Activated CD4-positive, alpha-beta T cell treated with anti-CD3 and anti-CD28 coated beads, Interleukin-10, Interleukin-2, amounts not matched to agents 100 ng/mL and 50 ng/mL, durations not matched to agents 16 hours and 8 hours (primary cell): ENCODE measurements at places on chromosomes 2 and 18.

DNA sequence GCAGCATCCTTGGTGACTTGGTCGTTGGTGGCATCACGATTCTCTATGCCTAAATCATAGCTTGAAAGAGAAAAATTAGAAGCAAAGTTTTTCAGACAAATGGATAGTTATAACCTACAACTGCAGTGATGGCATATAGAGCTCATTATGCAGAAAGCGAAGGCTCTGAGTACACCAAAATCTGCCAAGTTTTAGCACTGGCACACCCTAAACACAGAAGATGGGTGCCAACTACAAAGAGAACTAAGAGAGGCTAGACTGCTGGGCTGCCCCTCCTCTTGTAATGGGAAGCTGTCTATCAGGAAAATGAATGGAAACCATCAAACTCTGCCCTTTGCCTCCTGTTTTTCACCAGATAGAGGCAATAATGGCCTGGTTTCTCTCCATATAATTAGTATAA, 6.3 kb downstream of the IDH1 start:
- DNase-seq = no peak

- peak; percentile 14 for DNase-seq
Measured at GRCh38 chr2:152525277-152525838, 190.4 kb downstream of the FMNL2 start.

- peak; percentile 79 for DNase-seq
Measured at GRCh38 chr2:168210216-168210894, 37.0 kb downstream of the STK39 start.

DNA sequence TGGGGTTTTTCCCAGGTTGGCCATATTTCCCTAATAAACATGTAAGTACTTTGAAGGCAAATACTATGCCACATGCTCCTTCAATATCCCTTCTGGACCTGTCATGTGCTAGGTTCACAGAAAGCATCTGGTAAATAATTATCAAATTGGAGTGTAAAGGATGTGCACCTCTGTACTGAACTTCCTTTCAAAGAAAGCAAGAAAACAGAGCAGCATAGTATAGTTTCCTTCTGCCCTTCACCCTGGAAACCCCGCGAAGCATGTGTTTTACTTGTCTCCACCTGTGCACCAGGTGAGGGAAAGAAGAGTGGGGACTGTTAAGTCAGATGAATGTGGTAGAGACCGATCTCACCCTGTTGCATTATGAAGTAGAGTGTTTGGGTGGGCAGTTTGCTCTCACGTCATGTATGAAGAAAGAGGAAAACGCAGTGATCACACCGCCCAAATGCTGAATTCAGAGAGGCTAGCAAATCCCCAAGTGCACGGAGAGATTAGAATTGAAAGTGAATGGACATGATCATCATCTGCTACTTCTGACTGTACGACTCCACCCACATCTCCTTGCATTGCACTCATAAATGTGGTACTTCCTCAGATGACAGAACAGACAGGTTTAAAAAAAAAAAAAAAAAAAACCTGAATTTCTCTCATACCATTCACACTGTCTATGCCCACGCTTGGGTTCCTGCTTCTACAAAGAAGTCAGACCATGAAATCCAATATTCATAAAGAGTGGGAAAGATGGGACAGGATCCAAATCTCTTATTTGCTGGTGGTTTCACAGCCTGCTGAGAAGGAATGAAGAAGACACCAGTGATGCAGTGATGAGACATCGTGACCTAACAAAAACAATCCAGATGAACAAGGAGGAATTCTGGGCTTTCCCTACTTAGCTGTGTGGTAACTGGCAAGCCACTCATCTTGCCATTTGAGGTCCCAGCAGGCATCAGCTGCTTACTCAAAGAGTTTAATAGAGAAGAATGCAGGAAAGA, 448.6 kb downstream of the BCL11A start:
- DNase-seq = peak; percentile 1

DNA sequence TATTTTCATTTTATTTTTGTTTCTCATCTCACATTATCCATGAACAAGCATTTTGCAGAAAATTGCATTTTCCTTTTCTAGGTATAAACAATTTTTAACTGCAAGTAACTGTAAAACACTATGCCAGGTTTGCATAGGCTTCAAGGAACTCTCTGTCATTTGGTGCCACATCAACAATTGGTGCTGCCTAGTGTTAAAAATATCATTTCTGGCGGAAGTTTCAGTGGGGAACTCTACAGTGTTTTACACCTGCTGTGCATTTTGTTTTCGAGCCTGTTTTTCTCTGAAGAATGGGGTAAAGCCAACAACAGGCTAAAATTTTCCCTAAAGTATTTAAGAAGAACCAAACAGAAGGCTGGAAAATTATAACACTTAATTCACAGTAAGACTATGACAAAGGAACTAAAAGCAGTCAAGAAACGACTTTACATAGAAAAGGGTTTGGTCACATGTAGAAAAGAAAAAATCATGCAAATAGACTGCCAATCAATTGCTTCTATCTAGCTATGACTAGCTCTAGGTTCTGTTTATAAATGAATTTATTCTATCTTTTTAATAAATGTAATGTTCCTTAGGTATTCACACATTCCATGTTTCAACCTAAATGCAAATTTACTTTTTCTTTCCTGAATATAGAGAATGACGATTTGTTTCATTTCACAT, 21.4 kb upstream of the FRZB start:
- no peak for DNase-seq

GRCh38 chr2:108604196-108604595, 69.9 kb downstream of the LIMS1 start:
- DNase-seq = no peak

- no peak for DNase-seq
Measured at GRCh38 chr18:55078303-55078932, 119.2 kb upstream of the CCDC68 start.

- DNase-seq = no peak
Measured at GRCh38 chr2:171341394-171342066, 92.3 kb downstream of the METTL8 start.

DNA sequence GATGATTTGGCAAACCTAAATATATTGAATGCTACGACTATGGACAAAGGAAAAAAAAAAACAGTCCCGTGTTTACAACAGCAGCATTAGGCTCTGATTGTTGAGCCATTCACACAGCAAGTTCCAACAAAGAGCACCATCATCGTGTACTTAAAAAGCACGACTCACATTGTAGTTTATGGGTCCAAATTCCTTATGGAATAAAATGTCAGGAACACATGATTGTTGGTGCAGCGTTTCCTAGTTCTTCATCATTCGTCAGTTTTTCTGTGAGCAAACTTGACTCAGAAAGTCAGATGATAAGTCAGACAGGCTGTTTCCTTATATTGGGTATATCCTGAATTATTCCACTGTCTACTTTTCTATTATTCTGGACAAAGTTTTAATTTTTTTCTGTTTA, 10.0 kb upstream of the KIDINS220 start:
- DNase-seq = no peak

GRCh38 chr18:33573193-33573592, 4.8 kb upstream of the ASXL3 start:
- no peak for DNase-seq

DNA sequence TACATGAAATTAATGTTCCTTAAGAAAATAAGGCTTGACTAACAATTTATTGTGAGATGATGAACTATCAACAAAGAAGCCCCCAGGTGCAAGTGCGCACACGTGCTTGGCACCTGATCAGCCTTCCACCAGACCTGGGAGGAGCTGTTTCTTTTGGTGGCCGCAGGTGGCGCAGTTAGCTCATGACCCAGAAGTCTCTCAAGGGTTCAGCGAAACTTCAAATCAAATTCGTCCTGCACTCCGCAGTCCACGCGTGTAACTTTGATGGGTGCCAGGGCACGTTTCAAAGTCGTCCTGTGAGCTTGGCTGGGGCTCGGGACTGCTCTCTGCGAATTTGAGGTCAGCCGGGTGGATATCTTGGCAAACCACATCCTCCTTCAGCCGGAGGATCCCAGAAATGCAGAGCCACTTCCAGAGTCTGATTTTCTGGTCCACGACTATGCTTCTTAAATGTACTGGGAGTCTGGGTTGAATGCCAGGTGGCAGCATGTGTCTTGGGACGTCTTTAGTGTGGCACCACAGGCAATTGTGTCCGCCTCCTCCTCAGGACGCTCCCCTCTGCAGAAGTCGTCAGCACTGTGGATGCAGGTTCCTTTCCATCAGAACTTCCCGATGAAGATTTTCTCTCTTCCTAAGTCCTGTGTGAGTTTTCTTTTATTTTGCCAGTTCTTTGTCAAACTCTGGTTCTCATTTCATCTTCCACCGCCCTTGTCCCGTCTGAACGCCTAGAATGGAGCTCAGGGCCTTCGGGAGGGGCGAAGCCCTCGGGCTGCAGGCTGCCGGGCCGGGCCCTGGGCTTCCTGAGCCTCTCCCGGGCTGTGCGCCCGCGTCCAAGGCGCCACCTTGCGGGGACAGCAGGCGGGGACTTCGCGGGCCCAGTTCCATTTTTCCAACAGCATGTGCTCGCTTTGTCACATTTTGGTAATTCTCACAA, 61.3 kb upstream of the RAPGEF4 start:
- DNase-seq = peak; percentile 38

- DNase-seq = no peak
Measured at GRCh38 chr18:60038731-60039130, 138.9 kb downstream of the PMAIP1 start.

DNA sequence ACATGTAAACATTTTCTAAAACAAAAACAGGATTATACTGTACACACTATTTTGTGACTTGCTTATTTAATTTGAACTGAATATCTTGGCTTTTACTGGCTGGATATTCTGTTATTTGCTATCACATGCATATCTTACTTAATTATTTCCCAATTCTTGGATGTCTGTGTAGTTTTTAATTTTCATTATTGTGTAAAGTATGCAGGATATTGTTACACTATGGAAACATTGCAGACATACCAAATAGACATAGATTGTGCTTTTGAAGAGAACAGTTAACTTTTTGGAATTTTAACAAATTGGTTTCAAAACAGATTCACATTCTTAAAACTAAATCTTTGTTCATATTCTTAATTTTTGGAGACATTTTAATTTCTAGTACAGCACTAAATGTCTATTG, 2.1 kb downstream of the PHOSPHO2 start:
- no peak for DNase-seq

DNA sequence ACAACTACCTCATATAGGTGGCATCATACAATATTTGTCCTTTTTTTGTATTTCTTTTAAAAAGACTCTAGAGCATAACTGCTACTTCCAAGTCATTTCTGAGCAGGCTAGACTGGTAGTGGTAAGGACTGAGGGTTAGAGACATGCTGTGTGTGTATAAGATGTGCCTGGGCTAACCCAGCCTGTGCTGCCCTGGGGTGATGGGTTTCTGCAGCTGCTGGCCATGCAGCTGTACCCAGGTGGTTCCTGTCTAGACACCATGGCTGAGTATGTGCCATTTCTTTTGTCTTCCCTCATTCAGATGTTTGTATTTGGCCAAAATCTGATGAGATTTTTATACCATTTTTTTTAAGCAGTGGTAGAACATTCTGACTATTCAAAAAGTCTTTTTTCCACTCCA, 40.0 kb downstream of the MERTK start:
- no peak for DNase-seq

DNA sequence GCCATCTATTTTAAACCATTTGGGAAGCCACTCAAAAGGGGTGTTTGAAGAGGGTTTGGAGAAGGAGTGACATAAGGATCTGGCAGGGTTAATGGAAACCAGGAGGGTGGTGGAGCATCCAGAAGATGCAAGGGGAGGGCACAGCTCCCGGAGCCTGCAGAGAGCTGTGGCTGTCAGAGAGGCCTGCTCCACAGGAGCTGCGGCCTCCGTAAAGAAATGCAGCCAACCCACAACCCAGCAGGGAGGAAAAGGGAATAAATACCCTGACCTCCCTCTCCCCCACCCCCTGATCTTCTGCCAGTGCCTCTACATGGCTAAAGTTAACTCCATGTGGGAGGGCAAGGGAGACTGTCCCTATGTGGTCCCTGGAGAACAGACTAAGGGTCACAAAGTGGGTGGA, 567.1 kb upstream of the POU3F3 start:
- no peak for DNase-seq

DNA sequence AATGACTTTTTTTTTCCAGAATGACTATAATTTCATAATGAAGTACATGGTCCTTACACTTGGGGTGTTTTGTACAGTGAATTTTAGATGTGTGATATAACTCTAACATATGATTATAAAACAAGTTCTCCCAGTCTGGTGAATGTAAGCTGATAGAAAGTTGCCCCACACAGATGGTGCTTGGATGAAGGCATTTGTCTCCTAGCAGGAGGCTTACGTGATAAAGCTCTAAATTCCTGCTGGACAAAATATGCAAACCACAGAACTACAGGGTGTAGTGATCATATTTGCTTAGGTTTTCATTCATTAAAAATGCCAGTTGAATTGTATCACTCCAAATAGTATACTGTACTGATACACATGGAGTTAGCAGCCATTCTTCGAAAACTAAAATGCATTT, 85.5 kb downstream of the DSC3 start:
- no peak for DNase-seq

DNA sequence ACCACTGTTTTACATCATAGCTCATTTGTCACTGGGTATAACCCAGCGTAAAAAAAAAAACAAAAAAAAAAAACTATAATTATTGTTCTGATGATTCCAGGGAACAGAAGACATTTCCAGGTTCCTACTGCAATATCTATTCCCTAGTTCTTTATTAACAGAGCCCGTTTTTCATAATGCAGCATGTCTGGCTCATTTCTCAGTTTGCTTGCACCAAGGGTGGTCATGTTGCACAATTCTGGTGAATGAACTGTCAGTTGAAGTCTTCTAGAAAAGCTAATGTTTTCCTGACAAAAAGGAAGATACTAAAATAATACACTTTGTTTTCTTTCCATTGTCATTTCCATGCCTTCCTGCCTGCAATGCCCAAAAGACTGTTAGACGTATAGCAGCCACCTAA, 180.1 kb downstream of the RDH14 start:
- DNase-seq = no peak

GRCh38 chr18:47160256-47160655, 10.0 kb upstream of the HDHD2 start:
- no peak for DNase-seq

- DNase-seq = no peak
Measured at GRCh38 chr2:205496772-205497171, 185.5 kb upstream of the NRP2 start.

DNA sequence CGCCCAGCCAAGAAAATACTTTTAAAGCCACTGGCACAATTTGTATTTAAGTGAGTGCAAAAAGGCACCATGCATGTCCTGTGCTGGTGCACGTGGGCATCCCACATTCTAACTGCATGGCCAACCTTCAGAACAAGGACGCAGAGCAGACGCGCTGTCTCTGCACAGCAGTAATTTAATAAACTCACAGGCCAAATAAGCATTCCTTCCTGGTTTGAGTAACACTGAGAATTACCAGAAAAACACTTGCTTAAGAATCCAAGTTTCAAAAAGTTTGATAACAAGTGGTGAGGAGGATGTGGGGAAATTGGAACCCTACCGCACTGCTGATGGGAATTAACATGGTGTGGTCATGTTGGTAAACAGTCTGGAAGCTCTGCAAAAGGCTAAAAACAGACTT, 38.7 kb downstream of the RPL31 start:
- DNase-seq = no peak

GRCh38 chr2:105915005-105915558, 170.4 kb downstream of the NCK2 start:
- DNase-seq = no peak

- DNase-seq = no peak
Measured at GRCh38 chr2:11459816-11460215, 6.1 kb downstream of the E2F6 start.

- no peak for DNase-seq
Measured at GRCh38 chr2:108541451-108541850, 7.2 kb downstream of the LIMS1 start.

GRCh38 chr2:128406736-128407554, 88.3 kb upstream of the HS6ST1 start:
- no peak for DNase-seq

GRCh38 chr2:120943403-120944034, 207.9 kb downstream of the GLI2 start:
- DNase-seq = no peak

- no peak for DNase-seq
Measured at GRCh38 chr2:85095094-85095493, 38.1 kb upstream of the TCF7L1 start.
